ENCODE measurements at places on chromosomes 1 and 21. TPM values are rescaled to one million over a fixed set of nuclear protein-coding genes. Genes with fewer than 3 reads are reported as not detected.

The TPR gene
- 90.9 TPM for total RNA-seq

The NHLH2 gene
- total RNA-seq: not detected

The LRRC7 gene
- total RNA-seq: not detected

The TMEM201 gene
- 6.2 TPM for total RNA-seq

The TTC22 gene
- total RNA-seq: 0.32 TPM

The OR2T33 gene
- total RNA-seq: not detected

The THEM5 gene
- not detected for total RNA-seq

DNA sequence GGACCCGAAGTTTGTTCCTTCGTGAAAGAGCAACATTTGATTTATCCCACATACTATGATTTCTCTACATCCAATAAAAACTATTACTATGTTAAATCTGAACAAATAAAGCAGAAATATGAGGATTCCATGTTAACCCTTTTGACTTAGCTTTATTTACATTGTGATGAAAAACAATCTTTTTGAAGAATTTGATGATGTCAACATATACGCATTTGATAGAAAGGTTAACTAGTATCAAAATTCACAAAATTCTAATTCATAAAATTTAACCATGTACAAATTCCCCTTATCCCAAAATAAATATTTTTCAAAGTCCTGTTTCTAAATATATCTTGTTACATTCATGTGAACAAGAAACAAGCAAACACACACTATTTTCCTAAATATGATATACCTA lies 74.2 kb downstream of the TRIM33 start:
- no peak for DNase-seq

DNA sequence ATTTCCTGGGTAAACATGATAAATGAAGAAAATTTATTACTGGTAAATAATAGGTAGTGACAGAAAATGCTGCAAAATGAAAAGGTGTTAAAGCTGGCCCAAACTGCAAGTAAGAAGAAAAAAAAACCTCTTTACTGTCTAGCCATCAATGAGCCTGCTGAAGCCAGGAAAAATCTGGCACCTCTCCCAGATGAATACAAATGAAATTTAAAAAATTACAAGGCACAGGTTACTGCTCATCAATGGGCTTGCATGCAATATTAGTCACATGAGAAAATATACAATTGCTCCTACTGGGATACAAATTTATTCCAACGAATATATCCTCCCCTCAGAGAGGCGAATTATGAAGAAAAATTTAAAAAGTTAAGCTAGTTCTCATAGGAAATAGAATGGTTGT lies 1422.5 kb downstream of the KCNT2 start:
- DNase-seq: no peak

DNA sequence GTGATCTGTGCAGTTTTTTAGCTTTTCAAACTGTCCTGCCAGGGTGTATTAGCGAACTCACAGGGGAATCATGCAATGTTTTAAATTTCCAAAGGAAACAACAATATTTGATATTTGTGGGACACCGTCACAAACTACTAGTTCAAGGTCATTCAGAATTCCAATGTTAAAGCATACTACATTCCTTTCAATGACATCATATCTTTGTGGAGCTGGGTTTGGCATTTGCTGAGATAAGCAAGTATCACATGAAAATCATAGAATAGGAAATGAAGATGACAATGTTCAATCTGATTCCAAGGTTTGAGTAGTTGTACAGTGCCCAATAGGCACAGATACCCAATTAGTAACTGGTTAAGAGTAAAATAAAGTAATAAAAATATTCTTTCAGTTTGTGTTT lies 35.6 kb downstream of the NUF2 start:
- no peak for DNase-seq

- no peak for DNase-seq
Measured at GRCh38 chr21:42121794-42122193, 50.7 kb downstream of the UMODL1 start.

DNA sequence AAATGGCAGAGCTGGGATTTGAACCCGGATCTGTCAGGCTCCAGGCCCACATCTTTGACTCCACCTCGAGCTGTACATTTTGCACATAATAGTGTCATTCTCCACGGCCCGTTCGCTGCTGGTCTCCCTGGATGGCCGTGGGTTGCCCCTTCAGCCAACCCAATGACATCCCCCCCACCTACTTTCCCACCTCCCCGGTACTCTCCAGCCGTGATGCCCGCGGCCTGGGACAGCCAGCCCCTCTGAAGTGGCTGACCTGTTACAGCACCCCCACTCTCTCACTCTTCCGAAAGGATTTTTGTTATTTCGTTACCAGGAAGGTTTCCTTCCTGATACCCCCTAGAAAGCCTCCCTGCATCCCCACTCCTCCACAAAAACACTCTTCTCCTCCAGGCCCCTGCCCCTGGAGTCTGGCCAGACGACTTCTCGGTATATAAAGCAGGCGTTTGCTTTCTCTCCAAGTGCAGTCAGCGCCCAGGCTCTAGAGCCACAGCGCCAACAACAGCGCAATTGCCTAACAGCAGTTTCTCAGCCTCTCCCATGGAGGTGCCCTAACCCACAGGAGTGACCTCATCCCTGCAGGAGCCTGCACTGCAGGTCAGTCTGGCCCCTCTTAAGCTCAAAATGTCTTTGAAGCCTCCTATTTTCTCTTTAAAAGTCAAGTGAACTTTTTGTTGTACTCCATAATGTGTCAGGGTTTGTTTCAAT lies 14.5 kb upstream of the GJB5 start:
- no peak for DNase-seq

DNA sequence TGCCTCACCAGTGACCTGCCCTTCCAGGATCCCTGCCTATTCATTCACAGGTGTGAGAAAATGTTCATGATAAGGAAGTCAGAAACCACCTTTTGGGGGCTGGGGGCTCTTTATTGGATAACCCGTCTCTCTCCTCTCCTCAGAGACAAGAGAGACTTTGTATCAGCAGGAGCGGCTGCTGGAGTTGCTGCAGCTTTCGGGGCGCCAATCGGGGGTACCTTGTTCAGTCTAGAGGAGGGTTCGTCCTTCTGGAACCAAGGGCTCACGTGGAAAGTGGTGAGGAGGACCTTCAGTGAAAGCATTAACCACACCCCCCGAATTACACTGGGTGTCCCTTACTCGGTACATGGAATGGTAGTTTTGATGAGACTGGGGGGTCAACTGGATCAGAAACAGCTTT lies 20.6 kb downstream of the NPPA start:
- DNase-seq: no peak

- DNase-seq: no peak
Measured at GRCh38 chr1:151340870-151341754, 5.9 kb downstream of the RFX5 start.

GRCh38 chr1:170460414-170461155 lies 71.4 kb upstream of the GORAB start:
- DNase-seq: no peak

GRCh38 chr1:10799726-10800125 lies 3.3 kb upstream of the CASZ1 start:
- no peak for DNase-seq

DNA sequence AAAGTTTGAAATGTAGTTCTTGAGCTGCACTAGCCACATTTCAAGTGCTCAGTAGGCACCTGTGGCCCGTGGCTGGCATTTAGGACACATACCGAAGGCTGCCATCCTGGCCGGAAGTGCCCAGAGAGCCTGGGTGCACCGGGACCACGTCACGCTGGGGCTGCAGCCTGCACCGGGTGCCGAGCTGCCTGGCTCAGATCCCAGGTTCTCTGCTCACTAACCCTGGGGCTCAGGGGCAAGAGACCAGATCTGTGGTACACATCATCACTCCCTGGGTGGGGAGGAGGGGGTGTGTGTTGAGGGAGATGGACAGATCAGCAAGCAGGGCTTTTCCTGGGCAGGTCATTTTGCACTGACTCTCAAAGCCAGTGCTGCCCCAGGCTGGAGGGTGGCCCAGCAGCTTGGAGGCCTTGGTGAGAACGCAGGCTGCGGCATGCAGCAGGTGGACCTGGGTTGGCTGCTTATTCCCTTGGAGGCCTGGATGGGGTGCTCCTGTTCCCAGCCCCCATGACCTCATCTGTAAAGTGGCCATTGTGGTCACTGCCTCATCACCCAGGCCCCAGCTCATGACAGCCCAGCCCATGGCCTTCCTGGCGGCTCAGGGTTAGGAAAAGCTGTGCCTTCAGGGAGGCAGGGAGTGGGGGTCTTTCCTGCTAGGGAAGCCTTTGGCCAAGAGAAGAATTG lies 23.6 kb downstream of the TMEM201 start:
- DNase-seq: no peak

DNA sequence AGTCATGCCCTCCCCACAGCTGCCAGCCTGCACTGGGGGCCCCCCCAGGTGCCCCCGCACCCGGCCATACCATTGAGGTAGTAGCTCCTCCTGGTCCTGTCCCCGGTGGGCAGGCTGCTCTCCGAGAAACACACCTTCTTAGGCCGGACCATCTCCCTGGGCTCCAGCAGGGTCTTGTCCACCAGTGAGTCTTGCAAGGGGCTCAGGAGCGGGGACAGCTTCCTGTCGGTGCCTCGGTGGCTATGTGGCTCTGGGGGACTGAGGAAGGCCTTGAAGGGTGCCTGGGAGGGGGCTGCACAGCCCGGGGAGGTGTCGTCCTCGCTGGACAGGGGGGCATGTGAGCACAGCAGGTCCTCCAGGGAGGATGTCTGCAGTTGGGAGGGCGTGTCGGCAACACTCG lies 12.9 kb upstream of the FTCD start:
- DNase-seq: no peak

DNA sequence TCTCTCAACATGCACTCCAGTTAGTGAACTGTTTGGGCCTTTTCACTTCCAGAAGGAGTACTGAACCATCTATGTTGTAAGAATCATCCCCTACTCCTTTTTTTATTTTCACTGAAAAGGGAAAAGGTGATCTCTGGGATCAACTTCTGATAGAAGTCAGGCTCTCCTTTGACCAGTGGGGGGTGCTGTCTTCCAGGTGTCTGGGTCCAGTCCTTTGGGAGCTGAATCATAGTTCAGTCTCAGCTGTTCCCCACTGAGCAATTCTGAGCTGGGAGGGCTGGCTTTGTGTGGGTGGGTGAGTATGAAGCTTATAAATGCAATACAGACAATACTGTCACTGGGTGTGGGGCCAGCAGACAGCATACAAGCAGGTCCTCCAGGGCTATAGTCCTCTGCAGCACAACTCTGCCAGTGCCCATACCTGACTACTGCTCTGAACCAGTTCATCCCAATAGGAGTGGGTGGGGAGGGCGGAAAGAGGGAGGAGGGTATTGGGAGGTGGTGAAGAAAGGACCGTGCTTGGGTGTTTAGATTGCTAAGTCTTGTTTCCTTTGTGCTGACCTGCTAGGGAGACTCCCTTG lies 12.5 kb upstream of the SARS1 start:
- no peak for DNase-seq

DNA sequence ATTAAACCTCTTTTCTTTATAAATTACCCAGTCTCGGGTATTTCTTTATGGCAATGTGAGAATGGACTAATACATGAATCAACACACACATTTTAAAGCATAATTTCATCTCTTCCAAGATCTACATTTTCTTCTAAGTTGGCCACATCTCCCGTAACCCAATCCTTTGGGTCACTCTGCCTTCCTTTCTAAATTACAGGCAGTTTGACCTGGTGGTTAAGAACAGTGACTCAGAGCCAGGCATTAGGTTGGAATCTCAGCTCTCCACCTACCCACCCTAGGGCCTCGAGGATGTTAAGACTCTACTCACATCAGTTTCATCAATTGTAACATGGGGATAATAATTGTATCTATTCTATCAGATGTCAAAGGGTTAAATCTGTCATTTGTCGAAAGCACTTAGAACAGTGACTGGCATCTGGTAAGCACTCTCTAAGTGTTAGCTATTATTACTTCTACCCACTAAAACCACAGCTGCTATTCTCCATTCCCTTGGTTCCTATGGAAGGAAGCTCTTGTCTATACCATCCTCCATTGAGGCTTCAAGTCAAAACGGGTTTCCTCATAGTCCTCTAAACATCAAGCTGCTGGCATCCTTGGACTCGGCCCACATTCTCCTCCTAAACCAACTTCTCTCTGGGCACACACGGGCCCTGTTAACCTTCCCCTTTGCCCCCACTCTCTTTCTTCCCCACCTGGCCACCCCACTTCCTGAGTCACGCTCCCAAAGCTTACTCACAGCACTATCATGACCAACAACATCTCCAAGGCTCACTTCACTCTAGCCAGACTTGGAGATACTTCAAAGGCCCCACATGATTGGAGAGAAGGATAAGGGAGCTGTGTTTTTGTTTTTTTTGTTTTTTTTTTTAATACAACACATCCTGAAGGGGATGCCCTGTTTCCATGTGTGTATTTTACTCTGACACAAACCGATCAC lies 116.9 kb downstream of the TGFBR3 start:
- no peak for DNase-seq

GRCh38 chr1:53959664-53960250 lies 13.6 kb downstream of the LRRC42 start:
- DNase-seq: no peak

- no peak for DNase-seq
Measured at GRCh38 chr1:199982606-199983005, 44.9 kb upstream of the NR5A2 start.

- no peak for DNase-seq
Measured at GRCh38 chr1:26163684-26164035, 4.8 kb downstream of the FAM110D start.

Data from breast epithelium (tissue), 4 donors.